ENCODE measurements at places on chromosomes 16 and 17.

GRCh38 chr16:79601092-79601930, 774 bp upstream of the MAF start:
- no peak for DNase-seq

- DNase-seq: no peak
Observed at GRCh38 chr16:24925163-24925562, 79.4 kb downstream of the SLC5A11 start.

DNA sequence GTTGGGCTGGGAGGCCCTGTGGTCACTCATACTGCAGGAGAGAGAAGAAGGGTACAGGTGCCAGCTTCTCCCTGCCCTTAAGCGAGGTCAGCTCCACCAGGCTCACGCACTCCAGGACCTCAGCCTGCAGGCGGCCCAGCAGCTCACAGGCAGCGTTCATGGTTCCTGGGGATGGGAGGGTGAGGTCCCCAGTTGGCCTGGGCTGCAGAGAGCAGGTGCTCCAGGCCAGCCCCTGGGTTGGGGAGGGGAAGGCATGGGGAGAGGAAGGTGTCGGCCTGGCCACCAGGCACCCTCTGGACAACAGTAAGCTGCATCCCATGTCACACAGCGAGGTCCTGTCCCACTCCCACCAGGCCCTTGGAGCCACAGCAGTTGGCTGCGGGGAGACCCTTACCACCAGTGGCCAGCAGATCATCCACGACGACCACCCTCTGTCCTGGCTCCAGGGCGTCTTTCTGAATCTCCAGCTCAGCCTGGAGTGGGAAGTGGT, 2.0 kb downstream of the APRT start:
- no peak for DNase-seq

GRCh38 chr17:47937941-47938340, 3.4 kb upstream of the PNPO start:
- DNase-seq: no peak

GRCh38 chr16:75931970-75932369, 205.7 kb upstream of the CPHXL start:
- no peak for DNase-seq

DNA sequence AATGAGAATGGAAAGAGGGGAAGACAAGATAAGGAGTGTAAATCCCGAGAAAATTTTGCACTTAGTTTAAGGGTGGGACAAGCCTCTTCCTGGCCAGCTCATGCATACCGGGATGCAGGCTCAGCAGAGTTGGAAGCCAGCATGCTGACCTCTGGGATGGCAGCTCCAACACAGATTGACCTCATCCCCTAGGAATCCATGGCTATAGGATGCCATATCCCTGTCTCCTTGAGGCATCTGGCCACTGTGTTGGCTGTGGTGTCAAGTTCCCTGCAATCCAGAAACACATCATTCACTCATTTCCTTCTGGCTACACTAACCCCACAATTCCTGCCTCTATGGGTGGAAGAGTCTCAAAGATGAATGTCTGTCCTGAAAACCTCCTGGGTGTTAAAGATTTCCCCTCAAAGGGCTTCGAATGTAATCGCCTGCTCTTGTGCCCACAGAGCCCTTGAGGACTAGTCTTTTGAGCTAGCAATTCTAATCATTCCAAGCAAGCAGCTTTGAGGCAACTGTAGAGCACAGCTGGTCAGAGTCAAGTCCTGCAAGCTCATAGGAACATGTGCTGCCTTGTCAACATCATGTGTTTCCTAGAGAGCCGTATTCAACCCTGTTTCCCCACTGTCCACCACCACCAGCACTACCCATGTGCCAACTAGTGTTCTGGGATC, 141.4 kb downstream of the PMP22 start:
- no peak for DNase-seq

DNA sequence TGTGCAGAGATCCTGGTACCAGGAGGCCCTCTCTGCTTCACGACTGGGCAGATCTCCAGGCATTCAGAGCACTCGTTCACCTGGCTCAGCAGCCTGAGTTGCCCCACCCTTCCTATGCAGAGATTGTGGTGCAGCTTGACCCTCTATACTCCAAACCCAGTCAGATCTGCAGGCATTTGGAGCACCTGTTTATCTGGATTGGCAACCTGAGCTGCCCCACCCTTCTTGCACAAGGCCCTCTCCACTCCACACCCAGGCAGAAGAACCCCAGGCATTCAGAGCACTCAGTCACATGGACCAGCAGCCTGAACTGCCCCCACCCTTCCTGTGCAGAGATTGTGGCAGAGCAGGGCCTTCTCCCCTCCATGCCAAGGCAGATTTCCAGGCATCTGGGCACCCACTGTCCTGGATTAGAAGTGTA, 88.4 kb upstream of the CDH5 start:
- DNase-seq: no peak

DNA sequence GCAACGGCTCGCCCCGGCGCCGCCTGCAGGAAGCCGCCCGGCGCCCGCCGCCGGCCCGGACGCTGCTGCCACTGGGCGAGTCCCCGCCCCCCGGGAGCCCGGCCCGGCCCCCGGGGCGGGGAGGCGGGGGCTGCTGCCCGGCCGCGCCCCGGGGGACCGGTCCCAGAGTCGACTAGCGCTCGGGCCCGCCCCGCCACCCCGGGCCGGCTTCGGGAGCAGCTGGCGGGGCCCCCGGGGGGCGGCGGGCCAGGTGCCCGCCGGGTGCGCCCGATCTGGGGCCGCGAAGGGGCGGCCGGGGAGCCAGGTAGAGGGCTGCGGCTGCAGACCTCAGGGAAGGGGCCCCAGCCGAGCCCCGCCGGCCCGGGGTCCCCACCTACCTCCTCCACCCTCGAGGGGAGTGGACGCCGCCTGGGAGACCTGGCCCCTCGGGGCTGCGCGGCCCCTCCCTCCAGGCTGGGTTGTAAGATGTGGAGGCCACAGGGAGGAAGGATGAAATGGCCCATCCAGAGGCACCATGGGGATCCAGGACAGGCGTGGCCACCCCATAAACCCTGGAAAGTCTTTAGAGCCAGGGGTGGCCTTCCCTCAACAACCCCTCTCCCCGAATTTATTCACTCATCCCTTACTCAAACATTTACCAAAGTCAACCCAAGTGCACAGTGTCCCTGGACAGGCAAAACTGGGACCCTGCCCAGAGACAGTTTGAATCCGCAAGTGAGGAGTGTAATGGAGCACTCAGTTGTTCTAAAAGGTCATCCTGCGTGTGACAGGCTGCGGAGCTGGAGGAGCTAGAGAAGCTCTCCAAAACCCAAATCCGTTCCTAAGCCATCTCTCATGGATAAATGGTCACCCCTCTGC, at the start of gene CDYL2:
TSS of gene CDYL2 (minus strand) at position 73 of the 858 bp plus-strand sequence. CDS start 425 bp downstream, outside the sequence.
- DNase-seq: no peak

- no peak for DNase-seq
Observed at GRCh38 chr17:16459271-16459670, 32.7 kb downstream of the LRRC75A start.

DNA sequence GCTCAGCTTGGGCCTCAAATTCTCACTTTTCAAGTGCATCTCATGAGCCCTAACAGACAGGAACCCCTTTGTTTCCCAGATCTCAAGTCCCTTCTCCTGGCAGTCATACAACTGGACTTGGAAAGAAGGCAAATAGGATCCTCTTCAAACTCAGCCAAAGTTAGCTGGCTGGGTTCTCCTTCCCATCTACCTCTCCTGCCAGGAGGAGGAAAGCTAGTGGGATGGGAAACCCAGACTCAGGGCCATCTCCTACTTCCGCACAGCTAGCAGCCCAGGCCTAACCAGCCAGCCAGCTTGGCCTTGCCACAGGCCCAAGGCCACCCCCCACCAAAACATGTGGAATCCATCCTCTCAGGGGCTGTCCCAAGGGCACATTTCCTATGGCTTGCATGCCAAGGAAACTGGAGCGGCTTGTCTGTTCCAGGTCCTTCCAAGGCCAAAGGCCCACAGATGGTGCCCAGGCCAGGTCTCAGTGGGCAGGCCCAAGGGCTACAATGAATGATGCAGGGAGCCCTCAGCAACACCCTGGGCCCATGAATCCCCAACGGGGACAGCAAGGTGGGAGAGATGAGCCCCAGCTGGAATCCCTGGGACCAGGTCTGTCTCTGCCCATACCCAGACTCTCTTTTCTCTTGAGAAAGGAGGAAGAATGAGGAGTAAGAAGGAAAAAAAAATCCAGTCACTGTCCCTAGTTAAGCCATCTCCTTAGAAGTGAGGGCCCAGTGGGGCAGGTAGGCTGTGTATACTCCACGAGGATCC, 1.7 kb downstream of the SMARCD2 start:
- DNase-seq: no peak

GRCh38 chr17:45305530-45306087, 11.2 kb downstream of the MAP3K14 start:
- no peak for DNase-seq

DNA sequence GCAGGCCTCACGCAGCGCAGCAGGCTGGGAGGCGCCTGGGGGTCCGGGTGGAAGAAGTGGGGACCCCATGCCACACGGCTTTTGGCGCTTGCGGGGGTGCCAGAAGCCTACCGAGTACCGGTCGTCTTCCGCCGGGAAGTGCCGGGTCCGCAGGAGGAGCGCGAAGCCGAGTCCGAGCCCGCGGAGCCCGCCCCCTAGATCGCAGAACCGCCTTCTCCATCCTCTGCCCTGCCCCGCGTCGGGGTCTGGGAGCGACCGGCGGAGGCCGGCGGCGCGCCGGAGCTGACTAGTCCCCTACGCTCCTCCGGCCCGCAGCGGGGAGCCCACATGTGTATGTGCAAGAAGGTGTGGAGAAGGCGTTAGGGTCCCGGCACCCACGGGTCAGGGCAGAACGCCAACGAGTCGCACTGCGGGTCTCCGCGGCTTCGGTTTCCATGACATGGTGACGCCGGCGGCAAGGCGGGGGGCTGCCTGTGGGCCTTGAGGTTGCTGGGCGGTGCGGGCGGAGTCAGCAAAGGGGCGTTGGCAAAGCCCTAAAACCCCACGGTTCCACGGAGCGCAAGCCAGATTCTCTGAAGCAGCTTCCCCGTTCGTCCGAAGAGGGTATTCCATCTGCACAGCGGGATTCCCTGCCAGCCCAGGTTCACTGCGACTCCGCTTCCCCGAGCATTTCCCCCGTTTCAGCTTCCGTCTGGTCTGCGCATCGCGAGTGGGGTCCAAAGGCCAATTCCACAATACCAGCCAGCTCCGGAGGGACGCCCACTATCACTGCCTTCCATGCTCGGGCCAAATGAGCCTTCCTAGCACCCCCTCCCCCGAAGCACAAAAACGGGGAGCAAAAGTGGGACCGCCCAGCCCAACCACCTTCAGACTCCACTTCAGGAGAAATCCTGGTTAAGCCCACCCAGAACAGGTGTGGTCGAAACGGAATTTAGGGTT, 2.3 kb upstream of the LHX1 start:
- no peak for DNase-seq

DNA sequence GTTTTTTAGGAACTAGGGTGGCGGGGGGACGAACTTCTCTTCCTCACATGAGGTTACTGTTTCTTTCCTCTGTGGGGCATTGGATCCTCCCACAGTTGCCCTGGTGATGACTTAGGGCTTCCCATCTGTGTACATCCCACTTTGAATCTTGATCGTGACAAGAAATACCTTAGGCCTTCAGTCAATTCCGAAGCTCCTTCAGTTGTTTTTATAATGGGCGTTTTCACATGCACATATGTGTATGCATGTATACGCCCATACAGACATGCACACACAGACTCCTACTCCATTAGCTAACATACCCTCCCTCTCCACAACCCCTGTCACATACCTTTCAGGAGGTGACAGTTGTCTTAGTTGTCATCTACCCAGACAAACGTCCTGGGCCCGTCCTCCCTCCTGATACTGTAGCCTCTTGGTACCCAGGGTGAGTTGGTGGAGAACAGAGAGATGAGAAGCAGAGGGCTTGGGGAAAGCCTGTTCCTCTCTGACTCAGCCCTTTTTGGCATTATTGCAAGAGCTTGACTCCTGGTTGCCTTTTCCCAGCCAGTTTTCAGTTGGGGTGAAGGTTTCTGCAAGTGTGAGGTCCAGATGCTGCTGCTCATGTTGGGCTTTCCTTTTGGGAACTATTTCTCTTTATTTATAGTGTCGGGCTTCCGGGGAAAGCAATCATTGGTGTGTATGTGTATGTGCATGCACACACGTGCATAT, 2.2 kb upstream of the AOC2 start:
- no peak for DNase-seq

- DNase-seq: no peak
Observed at GRCh38 chr17:76784926-76785325, 47.0 kb downstream of the MFSD11 start.

DNA sequence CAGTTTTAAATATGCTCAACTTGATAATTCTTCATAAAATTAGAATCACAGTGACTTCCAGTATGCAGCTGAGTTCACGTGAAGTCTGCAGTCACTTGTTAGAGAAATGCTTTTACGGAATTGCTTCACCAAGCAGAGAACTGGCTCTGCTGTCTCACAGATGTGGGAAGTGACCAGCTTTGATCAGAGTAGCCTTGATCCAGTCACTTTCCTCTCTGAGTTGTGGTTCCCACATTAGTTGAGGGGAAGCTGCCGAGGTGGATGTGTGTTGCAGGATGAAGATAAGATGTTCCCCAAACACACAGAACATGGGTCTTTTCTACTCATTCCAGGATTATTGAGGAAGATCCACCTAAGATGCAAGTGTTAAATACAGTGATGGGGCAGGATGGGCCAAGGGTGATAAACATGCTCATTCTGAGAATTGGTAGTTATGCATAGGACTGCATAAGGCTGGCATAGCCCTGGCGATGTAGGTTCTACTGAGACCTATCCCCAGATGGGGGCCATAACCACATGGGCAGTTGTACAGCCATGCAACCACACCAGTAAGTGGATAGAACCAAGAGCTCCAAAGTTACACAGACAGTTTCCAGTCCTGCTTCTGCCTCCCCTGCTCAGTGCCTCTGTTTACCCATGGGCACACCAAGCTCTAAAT, 168.9 kb upstream of the MAF start:
- no peak for DNase-seq

GRCh38 chr16:81266680-81267095, 28.2 kb downstream of the BCO1 start:
- no peak for DNase-seq

- no peak for DNase-seq
Observed at GRCh38 chr17:79388556-79389295, 222.1 kb downstream of the RBFOX3 start.

DNA sequence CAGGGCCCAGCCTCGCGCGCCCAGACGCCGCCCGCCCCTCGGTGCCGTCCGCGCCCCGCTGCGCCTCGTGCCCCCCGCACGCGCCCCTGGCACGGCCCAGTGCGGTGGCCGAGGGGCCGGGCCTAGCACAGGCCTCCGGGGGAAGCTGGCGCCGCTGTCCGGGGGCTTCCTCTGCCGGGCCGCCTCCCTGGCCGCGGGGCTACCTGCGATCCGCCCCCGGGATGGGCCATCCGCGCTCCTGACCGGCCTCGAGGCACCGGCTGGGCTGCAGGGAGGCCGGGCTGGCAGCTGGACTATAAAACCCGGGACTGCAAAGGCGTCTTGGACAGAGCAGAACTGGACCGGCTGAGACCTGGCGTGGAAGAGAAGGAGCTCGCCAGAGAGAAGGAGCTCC, 783 bp downstream of the BHLHA9 start:
- DNase-seq: no peak

GRCh38 chr17:37789771-37790541, 45.1 kb upstream of the HNF1B start:
- DNase-seq: no peak

All from cerebellar nuclear complex (tissue), 1 donor.